NCI-H526 (cell line): ENCODE measurements at places on chromosomes 12 and 14.

DNA sequence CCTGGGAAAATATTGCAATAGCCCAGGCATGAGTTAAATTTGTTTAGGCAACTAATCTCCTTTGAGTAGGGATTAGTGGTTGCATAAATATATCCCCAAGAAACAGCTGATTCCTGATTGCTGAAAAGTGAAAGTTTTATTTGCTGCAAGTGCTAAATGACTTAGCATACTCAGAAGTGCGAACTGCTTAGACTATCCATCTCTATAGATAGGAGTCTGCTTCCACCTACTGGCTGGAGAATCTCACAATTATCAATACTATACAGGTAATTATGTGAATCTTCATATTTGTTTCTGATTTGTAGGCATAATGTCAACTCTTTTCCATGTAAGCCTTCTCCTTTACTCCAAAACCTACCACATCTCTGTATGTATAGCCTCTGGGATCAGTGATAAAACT, 12.0 kb upstream of the SLCO1B3 start:
- DNase-seq = peak; percentile 16

DNA sequence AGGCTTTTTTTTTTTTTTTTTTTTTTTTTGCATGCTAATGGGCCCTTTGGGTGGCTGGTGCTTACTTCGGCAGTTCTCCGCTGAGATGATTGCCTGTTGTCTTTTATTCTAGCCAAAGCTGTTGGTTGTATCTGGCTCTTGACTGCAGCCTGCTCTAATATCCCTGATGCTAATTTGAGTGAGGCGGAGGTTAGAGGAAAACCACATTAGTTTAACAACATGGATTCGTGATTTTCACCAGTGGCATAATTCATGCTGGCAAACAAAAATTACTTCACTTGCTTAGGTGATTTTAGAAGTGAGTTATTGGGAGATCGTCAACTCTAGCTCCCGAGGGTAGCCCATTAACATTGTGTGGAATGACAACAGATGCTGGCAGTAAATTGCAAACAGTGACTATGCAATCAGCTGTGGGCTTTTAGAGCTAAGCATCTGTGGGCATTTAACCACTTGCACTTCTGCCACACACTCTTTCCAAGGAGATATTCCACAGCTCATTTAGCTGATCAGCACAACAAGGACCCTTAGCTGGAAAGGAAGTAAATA, 97.6 kb upstream of the ZDHHC17 start:
- DNase-seq = no peak

DNA sequence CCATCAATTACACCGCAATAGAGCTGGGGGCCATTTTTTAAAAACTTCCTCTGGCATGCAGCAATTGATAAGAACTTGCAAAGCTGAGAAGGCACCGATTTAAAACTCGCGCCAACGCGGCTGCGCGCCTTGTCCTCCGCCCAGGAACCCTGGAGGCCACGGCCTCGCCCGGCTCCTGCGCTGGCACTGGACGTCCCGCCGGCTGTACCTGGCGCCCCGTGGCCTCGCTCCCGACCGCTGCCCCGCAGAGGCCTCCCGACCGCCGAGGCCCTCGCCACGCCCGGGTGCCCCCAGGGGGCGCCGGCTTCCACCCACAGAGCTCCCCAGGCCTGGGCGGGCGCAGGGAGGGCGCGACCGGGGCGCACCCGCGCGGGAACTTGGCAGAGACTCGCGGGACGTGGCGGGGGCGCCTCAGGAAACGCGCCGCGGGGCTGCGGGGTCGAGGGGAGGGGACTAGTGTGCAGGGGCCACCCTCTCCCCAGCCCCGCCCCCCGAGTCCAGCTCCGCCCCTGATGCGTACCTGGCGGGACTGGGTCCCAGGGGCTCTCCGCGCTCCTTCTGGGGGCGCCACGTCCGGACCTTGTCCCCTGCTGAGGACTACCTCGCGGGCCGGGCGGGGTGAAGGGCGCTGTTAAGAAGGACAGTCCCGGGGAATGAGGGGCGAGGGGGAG, 65.7 kb downstream of the TNFAIP2 start:
- DNase-seq = no peak

DNA sequence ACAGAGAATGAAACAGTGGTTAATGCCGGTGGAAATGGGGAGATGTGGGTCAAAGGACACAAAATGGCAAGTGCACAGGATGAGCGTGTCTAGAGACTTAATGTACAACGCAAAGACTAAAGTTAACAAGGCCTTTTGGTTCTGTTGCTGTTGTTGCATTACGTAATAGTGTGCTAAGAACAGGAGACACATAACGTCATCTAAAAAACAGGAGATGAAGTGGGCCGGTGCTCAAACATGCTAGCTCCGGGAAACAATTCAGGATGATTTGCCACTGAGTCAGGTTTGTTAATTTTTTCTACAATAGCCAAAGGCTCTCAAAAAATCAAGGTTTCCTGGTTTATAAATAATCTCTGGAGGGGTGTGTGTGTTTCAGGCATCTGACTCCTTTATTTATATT, 55.5 kb downstream of the ETV6 start:
- no peak for DNase-seq

DNA sequence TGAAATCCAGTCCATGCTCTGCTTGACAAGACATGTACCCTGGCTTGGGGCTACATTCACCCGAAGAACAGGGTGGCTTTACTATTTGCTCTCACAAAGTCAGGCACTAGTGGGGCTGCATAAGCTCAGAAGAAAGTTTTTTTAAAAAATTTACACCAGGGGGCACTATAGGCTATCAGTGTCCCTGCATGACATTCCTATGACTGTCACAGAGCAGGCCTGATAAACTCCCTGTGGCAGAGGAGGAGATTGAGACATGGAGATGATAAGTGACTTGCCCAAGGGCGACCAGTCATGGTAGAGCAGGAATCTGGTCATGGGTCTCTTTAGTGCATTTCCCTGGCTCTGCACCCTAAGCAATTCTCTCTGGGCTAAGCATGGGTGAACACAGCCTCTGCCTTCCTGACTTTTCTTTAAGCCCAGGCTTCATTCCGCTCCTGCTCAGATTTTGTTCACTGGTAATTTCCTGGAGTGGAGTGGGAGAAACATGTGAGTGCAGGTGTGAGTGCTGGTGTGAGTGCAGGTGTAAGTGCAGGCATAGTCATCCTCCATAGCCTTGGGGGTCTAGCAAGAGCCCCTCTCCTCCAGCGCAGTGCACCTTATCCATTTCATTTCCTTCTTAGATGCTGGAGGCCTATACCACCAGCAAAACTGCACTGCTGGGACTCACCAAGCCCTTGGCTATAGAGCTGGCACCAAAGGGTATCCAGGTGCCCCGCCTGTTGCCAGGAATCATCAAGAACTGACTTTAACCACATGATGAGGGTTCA, 91.6 kb downstream of the DHRS2 start:
- no peak for DNase-seq

- DNase-seq = peak; percentile 88
These were observed at the start of the genes KLHL42 and MANSC4 for GRCh38 chr12:27779920-27780611. TSS of gene KLHL42 (plus strand) at chr12:27780233. CDS start at chr12:27780331, 98 bp downstream. TSS of gene MANSC4 (minus strand) at chr12:27780236. CDS start at chr12:27771276, 8,960 bp downstream.

- no peak for DNase-seq
These were observed 6.0 kb downstream of the SLCO1C1 start for GRCh38 chr12:20701106-20701505.

DNA sequence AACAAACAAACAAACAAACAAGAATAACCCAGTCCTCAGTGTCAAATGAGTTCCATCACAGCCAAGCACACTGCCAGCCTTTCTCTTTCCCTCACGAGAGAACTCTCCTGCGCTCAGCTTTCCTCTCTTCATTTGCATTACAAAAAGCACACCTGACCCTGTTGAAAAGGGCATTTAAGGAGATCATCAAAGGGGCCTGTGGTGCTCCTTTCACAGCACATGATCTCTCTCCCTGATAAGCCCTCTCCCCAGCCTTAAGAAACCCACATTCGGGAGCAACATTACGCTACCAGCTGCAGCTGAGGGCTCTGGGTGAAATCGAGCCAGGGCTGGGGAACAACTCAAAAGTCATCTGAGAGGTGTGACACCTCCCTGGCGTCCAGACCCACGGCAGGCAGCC, 165.6 kb upstream of the TMCC3 start:
- DNase-seq = no peak

- no peak for DNase-seq
These were observed 7.4 kb upstream of the C14orf180 start for GRCh38 chr14:104572024-104572626.

DNA sequence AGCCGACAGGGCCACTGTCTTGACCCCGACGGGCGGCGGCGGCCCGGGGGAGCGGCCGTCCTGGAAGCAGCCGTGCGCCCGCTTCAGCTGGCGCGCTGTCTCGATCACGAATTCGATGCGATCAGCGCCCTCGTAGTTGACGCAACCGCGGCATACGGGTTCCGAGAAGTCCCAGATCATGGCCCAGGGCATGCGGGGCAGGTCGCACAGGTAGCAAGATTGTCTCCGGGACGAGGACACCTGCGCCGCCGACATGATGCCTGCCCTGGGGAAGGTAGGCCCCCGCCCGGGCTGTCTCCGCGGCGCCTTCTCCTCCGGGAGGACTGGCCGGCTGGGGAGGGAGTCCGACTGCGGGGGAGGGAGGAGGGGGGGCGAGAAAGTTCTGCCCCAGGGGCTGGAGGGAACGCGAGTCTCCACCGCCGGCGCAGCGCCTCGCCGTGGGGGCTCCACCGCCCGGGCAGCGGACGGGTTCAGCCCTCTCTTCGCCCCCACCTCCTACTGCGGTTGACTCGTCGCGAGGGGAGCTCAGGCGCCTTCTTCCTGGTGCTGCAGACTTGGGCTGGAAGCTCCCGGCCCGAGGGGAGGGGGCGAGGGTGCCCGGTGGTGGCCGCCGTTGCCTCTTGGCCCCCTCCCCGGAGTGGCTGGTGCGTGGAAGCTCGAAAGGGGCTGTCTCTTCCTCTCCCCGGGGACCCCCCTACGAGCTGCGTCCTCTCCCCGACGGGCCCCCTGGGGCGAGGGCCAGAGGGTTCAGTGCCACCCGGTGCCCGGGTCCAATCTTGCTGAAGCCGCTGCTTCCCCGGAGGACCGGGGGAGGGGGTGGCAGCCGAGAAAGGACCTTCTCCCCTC, 747 bp downstream of the IRF2BPL start:
- DNase-seq = peak; percentile 37

- peak; percentile 73 for DNase-seq
These were observed 29.8 kb upstream of the CDKN3 start for GRCh38 chr14:54366736-54367735.

DNA sequence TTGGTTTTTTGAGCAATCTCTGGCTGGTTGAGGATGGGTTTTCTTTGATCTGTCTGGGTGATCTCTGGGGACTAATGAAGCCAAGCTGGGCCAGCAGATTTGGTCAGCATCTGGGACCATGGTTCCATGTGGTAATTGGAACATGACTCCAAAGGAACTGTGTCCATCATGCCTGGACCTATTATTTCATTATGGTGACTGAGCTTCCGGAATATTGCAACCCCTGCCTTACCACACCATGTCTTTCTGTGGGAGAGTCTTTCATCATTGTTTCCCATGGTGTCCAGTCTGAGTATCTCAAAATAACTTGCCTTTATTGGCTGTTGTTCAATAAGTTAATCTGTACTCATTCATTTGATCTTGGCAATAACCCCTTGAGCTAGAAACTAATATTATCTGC, 624.9 kb upstream of the TBX3 start:
- DNase-seq = no peak

DNA sequence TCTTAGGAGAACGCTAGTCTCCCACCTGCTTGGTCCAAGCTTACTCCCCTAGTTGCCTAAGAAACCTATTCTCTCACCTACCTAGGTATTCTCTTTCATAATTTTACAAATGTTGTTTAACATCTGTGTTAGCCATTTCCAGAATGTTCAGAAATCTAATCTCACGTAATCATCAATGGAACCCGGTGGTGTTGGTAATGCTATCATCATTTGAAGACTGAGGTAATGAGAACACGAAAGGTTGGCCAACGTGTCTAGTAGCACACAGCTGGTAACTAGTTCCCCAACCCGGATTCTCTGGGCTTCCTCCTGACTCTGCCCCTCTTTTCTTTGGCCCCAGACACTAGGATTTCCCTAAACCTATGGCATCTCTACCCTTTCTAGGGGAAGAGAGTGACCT, 43.8 kb upstream of the EMP1 start:
- DNase-seq = no peak

DNA sequence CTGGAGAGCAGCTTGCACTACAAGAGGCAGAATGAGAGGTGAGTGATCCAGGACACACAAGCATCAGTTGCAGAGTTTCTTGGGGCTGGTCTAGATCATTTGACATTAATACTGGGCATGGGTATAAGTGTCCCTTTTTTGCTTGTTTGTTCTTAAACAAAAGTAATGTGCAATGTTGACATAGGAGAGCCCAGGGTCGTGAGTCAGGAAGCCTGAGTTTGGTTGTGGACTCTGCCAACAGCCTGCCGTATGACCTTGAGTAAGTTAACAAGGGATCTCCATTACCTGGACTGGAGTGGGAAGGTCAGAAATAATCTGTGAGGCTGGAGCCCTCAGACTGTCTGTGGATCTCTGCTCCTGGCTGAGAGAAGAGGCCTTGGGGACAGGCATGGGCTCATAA, 170.3 kb downstream of the KCNA5 start:
- DNase-seq = no peak

GRCh38 chr12:92899386-92900001, 29.6 kb downstream of the EEA1 start:
- no peak for DNase-seq

GRCh38 chr14:77204459-77204771, 22.8 kb downstream of the TMEM63C start:
- DNase-seq = peak; percentile 83

DNA sequence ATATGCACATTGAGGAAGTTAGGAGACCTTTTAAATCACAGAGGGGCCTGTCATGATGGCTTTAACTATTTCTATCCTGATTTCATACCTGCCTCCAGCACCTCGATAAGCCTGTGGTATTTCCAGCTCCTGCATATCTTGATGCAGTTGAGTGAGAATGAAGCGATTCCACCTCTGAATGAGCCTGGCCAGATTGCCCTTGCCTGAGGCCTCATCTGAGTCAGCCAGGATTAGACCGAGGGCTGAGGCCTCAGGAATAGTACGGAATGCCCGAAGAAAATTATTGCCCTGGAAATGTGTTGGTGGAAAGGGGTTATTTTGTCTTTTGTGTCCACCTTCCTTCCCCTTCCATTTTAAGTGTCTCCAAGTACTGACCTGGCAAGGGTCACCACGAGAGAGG, 8.4 kb upstream of the CNPY2 start:
- no peak for DNase-seq

DNA sequence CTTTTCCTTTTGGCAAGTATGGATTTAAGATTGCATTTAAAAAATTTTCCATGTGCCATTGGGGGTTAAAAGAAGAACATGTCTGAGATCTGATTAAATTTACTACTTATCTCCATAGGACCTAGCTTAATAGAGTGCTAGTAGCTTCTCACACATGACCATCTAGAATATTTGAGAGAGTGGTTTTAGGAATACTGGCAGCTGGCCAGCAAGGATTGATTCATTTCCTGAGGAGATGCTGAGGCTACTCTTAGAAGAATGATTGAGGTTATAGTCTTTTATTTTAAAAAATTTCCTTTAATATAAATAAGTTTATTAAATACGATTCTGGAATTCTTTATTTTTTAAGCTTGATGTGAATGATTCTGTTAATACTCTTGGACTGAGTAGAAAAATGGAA, 56.2 kb downstream of the MIPOL1 start:
- DNase-seq = no peak

GRCh38 chr14:61226015-61226654, 55.0 kb downstream of the TMEM30B start:
- DNase-seq = no peak
